Stimulated activated CD4-positive, alpha-beta T cell treated with anti-CD3 and anti-CD28 coated beads, Interleukin-1b, Interleukin-23, amount 100 ng/mL, for 1 hour (primary cell): ENCODE measurements at places on chromosomes 5 and 9.

- DNase-seq = no peak
These were observed 89.5 kb downstream of the TLE4 start for GRCh38 chr9:79661279-79661678.

- DNase-seq = no peak
These were observed 140.7 kb downstream of the MTX3 start for GRCh38 chr5:79850316-79850822.

- DNase-seq = no peak
These were observed 117.4 kb upstream of the GDNF start for GRCh38 chr5:37957218-37957617.

DNA sequence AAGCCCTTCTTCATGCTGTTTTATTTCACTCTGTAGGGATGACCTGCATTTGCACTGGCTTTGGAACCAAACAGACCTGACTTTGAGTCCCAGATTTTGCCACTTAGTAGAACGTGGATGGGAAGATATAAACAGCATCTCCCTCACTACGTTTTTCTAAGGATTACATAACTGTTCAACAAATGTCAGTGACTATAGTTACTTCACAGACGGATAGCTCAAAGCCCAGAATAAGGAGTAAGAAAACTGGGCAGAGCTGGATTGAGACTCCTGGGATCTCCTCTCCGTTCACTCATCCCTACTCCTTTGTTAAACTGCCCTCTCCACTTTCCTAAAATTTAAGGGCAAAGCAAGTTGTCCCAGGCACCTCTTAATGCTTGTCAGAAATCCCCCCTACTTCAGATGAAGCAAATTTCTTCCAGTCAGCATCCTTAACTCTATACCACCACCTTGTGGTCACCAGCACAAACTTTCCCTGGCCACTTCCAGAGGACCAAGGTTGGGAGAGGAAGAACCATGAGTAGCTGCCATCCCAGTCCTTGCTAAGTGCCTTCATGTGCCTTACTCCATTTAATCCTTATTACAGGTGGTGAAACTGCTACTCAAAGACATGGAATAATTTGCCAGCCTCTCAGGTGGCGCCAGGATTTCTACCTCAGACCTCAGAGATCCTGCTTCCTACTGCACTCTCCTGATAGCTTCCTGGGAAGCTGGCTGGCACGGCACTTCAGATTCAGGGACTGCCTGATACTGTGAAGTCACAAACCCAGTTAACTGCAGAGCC is 38.4 kb downstream of the EGR1 start:
- DNase-seq = no peak

GRCh38 chr5:37816883-37817282 is 23.0 kb downstream of the GDNF start:
- DNase-seq = no peak

DNA sequence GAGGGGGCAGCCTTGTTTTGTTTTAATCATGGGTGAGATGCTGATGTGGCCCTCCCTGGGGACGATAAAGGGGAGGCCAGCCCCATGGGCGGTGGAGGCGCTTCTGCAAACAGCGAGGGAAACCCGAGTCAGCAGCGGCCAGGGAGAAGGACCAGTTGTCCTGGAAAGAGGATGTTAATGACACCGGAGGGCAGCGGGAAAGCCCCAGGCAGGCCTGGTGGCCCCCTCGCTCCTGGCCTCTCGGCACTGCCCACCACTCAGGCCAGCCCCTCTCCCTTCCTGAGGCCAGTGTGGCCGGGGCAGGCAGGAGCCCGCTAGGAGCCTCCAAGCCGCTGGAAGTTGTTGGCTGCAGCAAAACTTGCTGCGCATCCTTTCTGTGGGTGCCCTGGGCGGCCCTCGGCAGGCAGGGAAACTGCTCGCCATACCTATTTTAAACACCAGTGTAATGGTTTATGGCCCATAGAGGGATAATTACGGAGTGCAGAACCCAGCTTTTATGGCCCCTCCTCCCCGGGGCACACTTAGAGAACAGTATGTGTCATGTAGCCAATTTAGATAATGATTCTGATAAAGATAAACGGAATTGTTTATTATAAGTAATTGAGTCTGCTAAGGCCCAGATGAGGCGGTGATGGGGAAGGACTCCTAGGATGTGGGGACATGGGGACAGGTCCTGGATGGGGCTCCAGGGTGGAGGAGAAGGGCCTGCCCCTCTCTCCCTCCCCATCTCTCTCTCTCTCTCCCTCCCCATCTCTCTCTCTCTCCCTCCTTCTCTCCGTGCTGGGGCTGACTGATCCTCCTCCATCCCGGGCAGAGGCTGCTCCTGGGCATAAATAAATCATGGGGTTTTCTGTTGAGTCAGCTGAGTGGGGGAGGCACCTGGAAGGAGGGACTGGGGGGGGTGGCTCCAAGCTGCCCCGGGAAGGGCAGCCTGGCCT is 36.9 kb downstream of the LMX1B start:
- DNase-seq = no peak

GRCh38 chr9:134488331-134489280 is 153.0 kb upstream of the COL5A1 start:
- DNase-seq = no peak

DNA sequence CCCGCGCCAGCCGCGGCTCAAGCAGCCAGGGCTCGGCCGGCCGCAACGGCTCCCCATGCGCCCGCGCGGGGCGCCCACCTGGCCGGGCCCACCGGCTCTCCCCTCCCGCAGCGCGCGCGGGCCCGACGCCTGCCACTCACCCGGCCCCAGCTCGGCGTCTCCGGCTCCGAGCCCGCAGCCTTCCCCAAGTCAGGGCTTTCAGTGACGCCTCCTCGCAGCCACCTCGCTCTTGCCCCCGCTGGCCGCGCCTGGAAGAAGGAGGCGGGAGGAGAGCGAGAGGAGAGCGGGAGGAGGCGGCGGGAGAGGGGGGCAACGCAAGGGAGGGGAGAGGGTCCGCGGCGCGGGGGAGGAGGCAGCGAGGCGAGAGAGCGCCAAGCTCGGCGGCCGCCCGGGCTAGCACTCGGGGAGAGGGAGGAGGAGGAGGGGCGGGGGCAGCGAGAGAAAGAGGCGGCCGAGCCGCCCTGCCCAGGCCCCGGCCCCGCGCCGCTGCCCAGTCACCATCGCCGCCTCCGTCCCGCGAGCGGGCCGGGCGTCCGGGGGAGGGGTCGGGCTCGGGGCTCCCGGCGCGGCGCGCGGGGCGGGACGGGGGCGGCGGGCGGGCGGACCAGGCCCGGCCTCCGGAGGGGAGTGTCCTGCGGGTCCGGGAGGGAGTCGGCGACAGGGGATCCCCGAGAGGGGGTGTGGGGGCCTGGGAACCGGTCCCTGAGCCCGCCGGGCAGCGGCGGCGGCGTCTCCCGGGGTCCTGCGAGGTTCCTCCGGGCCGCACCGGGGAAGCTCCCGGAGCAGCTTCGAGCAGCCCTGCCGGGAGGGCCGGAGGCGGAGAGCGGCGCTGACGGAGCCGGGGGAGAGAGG is at the start of gene LHFPL2:
TSS of gene LHFPL2 (minus strand) at position 414 of the 852 bp plus-strand sequence. CDS start 138,559 bp downstream, outside the sequence.
- DNase-seq = no peak

- no peak for DNase-seq
These were observed 231.4 kb downstream of the MARCHF11 start for GRCh38 chr5:15948190-15948589.

DNA sequence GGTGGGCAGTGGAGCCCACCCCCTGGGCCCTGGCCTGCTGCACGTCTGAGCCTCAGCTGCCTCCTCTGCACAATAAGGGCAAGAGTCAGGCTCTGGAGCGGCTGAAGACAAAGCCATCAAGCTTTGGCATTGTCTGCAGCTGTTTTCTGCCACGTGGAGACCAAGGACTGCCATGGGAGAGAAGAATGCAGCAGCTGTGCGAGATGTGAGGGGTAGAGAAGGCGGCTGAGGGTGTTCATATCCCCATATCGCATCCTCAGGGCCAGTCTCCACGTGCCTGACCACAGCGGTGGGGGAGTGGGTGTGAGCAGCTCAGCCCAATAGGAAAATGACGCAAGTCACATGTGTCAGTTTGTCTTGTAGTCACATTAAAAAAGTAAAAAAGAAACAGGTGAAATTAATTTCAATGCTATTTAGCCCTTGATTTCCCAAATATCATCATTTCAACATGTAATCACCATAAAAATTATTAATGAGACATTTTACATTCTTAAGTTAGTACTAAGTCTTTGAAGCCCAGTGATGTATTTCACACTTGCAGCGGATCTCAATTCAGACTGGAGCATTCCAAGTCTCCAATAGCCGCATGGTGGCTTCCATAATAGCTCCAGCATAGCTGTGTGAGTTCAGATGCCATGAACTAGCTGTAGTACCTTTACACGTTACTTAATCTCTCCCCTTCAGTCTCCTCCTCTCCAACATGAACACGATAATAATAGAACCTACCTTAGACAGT is 6.6 kb downstream of the C1QTNF2 start:
- no peak for DNase-seq
